Femur (tissue), 1 donor: ENCODE measurements at places on chromosomes 4 and X.

DNA sequence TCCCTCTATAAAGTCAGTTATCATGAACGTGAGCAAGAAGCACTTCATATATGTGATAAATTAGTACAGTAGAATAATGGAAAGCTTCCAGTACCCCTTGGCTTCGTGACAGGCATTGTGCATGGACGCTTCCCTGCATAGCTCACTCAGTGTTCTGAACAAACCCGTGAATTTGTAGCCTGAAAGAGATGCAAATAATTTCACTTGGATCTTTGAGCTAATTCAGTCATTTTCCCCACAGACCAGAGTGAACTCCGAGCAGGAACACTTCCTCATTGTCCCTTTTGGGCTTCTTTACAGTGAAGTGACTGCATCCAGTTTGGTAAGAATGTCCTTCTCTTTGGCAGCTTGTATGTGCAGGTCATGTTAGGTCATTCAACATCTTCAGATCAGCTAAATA lies 50.1 kb downstream of the ADD1 start:
- no peak for DNase-seq

DNA sequence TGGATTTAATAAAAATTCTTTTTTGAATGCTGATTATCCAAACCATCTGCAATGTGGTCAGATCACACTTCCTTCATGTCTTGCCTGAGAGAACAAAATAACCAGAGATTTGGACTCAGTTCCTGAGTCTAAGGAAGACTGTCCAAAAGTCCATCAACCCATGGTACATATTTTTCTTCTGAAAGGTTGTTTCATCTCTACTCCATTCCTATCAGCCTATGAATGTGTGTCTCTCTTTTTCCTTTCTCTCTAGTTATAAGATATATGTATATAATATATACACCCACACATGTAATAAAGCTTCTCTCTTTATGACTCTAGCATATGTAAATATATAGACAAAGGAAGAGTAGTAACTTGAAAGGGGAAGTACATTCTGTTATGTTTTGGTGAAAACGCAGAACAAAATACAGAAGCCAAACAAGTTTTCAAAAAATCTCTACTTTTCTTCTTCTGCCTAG lies 226.9 kb downstream of the ARHGAP24 start:
- DNase-seq: no peak

DNA sequence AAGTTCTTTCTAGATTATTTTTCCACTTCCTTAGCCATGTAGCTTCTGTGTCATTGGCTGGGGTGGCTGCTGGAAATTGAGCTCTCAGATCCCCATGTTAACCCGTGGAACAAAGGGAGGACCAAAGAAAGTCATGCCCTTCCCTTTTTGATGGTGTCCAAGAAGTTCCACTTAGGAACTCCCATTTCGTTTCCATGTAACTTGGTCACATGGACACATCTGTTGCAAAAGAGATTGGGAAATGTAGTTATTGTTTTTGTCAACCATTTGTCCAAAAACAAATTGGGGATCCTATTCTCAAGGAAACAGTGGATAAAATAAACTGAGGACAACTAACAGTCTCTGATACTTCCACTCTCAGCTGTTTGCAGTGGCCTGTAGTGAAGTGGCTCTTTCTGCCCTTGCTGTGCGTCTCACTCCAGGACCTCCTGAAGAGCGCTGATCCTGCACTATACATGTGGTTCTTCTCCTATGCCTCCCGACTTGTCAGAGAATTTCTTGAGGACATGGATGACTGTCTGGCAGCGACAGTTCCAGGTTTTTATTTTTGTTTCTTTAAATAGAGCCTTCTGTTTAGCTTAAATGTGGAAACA lies 125.3 kb upstream of the LNX1 start:
- DNase-seq: no peak

DNA sequence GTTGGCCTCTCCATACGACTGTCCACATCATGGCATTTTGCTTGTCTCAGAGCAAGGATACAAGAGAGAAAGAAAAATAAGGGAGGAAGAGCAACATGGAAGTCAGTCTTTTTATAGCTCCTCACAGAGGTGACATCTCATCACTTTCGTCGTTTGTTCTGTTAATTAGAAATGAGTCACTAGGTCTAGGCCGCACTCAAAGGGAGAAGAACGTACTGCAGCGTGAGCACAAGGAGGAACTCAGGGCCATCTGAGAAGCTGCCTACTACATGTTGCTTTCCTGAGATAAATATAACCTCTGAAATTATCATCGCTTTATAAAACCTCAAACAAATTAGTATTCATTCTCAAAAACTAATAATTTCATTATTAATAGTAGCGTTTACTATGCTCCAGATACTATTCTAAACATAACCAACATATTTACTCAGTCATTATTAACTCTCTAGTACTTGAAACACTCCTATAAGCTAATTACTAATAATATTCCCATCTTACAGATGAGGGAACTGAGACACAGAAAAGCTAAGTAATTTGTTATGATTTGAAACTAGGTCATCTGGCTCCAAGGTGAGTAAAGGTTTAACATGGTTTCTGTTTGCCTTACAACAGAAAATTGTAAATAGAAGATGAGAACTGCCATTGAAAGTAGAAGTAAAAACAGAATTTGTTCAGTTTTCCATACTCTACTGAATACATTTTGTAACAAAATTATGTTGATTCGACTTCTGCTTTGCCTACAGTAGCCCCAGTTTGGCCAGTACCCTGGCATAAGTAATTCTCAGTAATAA lies 213.2 kb upstream of the UGT8 start:
- DNase-seq: no peak

GRCh38 chr4:52618795-52619590 lies 40.1 kb downstream of the USP46 start:
- no peak for DNase-seq

GRCh38 chr4:1855333-1856070 lies 454 bp downstream of the LETM1 start:
- peak; percentile 46 for DNase-seq

DNA sequence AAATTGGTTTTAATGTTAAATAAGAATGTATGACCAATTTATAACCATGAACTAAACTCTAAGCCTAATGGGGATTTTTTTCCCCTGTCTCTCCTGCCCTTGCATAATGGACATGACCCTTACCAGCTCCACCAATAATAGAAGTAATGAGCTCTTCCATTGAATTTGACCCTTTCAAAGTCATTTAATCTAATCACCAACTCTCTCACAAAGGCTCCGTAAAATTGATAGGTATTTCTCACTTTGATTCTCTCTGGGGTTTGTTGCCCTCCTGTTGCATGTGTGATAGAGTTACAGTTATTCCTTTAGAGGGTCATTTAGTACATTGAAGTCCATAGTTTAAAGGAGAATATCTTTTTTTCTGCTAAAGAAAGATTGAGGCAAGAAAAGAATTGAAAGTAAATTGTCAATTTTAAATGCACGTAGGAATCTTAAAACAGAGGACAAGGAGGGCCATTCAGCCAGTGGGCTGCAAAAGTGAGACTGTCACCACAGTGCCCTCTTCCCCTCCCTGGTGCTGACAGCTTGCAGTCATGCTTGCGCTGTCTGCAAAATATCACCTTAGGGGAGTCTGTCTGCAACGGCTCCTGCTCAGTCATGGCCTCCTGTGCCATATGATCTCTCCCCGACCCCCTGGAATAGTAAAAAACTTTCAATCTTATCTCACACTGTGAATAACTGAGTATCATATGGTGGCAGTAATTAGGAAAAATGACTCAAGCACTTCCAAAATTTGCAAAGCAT lies 307.5 kb upstream of the GNPDA2 start:
- no peak for DNase-seq

DNA sequence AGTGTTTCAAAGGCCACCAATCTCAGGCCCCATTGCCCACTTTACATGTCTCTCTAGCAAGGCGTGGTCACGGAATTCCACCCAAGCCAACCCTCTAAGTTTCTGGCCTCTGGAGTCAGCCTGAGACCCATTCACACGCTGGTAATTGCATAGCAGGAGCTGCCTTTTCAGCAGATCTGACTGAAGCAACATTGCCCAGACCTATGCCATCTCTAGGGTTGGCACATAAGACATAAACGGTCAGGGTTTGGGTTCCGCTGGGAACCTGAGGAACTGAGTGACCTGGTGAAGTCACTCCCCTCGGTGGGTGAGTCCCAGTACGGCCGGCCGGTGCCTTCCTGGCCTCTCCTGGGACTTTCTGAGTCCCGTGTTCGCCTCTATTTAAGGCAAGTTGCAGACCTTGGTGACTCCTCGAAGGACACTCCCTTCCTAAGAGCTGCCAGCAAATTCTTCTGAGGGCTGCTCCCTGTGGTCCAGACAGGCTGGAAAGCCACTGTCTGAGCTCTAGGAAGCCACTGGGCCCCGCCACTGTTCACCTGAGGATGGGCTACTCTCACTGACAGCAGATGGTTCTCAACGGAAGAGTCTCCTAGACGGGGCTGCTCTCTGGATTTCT lies 15.9 kb downstream of the CTAG1A start:
- no peak for DNase-seq

- no peak for DNase-seq
These were observed 278.7 kb downstream of the RCHY1 start for GRCh38 chr4:75235359-75235951.

DNA sequence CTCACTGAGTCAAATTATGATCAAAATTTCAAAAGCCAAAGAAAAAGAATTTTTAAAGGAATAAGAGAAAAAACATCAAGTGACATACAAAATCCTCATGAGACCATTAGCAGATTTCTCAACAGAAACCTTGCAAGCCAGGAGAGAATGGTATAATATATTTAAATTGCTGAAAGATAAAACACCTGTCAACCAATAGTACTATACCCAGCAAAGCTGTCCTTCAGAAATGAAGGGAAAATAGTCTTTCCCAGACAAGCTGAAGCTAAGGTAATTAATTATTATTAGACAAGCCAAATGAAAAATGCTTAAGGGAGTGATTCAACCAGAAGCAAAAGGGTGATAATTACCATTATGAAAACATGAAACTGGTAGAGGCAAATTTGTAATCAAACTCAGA lies 104.2 kb upstream of the TET2 start:
- DNase-seq: no peak

DNA sequence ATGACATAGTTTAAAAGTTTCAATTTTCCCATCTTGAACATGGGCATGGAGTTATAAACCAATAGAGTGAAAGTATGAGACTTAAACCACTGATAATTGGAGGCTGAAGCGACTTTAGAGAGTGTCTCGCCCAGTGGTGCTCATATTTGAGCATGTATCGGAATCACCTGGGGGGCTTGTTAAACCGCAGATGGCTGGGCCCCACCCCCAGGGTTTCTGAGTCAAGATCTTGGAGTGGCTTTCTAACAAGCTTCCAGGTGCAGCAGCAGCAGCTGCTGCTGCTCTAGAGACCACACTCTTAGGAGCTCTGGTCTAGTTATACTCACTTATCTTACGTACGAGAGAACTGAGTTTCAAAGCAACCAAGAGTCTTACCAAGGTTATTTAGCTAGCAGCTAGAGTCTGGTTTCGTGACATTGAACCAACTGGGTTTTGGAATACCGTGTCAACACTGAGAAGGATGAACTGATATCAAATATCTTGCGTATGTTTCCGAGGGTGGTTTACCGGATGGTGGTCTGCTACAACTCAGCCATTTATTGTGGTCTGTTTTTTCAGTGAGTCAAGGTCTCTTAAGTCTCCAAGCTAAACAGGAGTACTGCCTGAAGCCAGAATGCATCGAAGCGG lies 5.9 kb downstream of the PHEX start:
- no peak for DNase-seq
